CD4-positive, alpha-beta T cell treated with Interleukin-17A for 4 hours (primary cell): ENCODE measurements at places on chromosomes 13 and 19.
A peak's percentile ranks its signal among the peaks of the same experiment; 100 is the strongest.

GRCh38 chr13:102928941-102929675, 83.3 kb downstream of the ERCC5 start:
- no peak for DNase-seq

DNA sequence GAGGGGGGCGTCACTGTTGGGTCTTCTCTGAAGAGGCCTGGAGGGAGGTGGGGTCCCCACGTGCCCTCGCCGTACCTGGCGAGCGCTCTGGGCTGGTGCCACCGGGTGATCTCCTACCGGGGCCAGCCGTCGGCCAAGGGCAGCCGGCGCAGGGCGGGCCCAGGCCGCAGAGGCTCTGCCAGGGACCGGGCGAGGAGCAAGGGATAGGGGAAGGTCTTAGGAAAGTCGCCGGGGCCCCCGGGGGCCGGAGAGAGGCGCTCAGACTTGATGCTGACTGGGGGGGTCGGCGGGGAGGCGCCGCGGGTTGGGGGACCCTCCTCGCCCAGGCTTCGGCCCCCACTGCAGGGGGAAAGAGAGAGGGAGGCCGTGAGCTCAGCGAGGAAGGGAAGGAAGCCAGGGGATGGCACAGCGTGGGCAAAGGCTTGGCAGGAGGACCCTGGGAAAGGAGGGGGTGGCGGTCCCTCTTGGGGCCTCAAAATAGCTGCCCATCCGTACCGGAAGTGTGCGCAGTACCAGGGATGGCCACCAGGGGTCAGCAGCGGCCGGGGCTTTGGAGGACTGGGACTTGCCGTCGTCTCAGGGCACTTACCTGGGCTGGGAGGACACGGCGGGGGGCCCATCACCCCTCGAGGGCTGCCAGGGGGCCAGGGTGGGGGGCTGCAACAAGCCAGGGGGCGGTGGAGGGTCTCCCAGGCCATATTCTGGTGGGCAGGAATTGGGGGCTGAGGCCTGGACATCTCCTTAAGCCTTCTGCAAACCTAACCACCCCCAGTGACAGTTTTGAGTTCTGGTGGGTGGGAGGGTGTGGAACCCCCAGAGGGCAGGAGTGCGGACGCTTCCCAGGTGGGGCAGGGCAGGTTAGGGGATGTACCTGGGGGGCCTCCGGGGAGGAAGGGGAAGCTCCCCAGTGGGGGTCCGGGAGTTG, 7.7 kb upstream of the TMEM161A start:
- peak; percentile 88 for DNase-seq

GRCh38 chr19:30656520-30657100, 284.4 kb downstream of the ZNF536 start:
- no peak for DNase-seq

- no peak for DNase-seq
Measured at GRCh38 chr13:83796364-83796763, 85.9 kb downstream of the SLITRK1 start.

GRCh38 chr19:51571599-51571998, 516 bp downstream of the ZNF175 start:
- no peak for DNase-seq

GRCh38 chr19:13033244-13033643, 38.0 kb downstream of the NFIX start:
- DNase-seq: no peak

DNA sequence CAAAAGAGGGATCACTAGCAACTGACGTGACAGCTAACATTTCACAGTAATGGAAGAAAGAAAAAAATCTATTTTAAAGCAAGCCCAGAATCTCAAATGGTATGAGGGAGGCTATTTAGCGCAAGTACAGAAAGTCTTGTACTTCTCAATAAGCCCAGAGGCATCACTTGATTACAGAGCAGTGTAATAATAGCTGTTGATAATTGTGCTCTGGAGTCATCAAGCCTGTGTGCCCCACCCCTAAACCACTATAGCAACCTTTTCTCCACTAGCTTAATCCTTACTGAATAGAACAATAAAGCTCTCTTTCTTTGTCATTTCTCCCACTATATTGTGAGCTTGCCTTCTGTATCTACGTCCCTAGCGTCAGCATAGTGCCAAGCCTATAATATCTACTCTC, 56.6 kb downstream of the FREM2 start:
- DNase-seq: no peak

DNA sequence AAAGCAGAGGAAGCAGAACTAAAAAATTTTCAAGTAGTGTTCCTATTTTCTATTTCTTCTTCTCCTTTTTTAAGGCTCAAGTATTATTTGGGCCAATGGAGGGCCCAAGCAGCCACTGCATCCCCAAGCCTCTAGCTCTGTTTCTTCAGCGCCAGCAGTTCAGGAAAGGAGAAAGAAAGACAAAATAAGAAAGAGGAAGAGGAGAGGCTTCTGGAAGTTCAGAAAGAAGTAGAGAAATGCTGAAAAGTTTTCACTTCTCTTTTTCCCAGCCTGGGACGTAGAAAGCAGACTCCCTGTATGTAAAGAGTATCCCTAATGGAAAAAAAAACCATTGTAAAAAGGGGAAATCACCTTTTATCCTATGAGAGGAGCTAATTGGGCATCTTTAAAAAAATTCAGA, 165.5 kb upstream of the KLF12 start:
- no peak for DNase-seq

DNA sequence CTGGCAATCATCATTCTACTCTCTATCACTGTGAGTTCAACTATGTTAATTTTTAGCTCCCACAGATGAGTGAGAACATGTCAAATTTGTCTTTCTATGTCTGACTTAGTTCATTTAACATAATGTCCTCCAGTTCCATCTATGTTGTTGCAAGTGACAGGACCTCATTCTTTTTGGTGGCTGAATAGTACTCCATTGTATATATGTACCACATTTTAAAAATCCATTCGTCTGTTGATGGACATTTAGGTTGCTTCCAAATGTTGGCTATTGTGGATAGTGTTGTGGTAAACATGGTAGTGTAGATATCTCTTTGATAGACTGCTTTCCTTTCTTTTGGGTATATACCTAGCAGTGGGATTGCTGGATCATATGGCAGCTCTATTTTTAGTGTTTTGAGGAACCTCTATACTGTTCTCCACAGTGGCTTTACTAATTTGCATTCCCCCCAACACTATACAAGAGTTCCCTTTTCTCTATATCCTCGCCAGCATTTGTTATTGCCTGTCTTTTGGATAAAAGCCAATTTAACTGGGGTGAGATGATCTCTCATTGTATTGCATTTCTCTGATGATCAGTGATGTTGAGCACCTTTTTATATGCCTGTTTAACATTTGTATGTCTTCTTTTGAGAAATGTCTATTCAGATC, 124.1 kb downstream of the PCCA start:
- DNase-seq: no peak

DNA sequence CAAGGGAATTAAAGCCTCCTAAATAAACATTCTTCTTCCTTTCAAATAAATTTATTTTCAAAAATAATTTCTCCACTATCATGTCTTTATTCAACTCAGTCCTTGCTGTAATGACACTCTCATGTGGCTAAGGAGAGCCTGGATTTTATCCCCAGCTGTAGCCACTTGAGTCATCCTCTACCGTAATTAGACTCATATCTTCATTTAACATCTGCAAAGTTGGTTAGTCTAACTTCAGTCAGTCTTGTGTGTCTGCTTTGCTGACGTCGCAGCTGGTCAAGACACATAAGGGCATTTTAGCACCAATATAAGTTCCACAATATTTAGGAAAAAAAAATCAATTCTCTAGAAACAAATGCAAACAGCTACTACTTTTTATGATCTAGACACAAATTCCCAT, 776.4 kb upstream of the ATXN8OS start:
- no peak for DNase-seq

GRCh38 chr13:98267080-98267912, 90.2 kb upstream of the RNF113B start:
- no peak for DNase-seq

GRCh38 chr19:35790981-35791813, 15.8 kb downstream of the ARHGAP33 start:
- peak; percentile 18 for DNase-seq

DNA sequence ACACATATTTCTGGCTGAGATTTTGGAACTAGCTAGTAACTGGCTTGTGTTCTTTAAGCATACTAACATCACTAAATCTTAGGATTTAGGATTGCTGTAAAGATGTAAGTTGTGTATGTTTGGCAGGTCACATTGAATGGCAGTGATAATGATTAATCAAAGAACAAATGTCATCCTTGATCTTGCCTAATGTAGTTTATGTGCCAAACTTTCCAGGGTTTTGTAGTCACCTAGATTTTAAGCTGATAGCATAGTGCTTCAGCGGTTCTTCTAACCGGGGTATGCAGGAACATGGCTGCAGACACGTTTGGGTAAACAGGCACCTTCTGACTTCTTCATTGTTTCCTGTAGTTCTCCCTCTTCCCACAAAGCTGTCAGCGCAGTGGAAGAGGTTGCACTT, 9.7 kb downstream of the CLN5 start:
- no peak for DNase-seq

GRCh38 chr13:53601113-53601512, 572.5 kb downstream of the OLFM4 start:
- no peak for DNase-seq

- no peak for DNase-seq
Measured at GRCh38 chr13:85626603-85627002, 172.6 kb downstream of the SLITRK6 start.

DNA sequence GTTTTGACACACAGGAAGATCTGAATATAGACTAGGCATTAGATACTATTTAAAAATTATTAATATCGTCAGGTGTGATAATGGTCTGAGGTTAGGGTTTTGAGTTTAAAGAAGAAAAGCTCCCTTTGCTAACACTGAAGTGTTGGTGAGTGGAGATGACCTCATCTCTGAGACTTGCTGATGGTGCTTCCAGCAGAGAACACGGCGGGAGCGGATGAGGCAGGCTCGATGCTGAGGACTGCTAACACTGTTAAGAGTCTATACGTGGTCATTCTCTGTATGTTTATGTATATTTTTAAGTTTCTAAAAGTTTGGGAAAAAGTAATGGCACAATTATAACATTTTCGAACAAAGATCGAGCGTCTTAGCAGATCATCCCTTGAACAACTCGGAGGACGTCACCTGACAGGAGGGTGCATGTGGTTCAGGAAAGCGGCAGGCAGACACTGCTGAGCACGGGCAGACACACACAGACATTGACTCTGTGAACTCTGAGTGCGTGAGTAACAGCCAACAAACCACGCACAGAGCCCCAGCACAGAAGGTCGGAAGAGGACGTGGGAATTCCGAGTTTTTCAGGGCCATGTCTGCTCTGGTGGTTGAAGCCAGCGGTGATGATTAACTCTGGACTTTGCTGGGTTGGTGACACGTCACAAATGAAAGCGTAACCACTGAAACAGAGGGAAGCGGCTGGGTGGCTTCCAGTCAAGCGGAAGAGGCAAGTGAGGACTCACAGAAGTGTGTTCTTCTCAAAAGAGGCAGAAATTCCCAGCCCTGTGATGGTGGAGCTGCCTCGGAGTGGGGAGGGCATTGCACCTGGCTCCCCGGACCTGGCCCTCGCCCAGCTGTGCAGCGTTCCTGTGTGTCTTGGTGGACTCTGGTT, 91.9 kb upstream of the TEX29 start:
- no peak for DNase-seq

GRCh38 chr13:25659091-25659795, 287.5 kb downstream of the ATP8A2 start:
- no peak for DNase-seq

GRCh38 chr19:2611483-2612464, 90.7 kb downstream of the GNG7 start:
- DNase-seq: peak; percentile 32

DNA sequence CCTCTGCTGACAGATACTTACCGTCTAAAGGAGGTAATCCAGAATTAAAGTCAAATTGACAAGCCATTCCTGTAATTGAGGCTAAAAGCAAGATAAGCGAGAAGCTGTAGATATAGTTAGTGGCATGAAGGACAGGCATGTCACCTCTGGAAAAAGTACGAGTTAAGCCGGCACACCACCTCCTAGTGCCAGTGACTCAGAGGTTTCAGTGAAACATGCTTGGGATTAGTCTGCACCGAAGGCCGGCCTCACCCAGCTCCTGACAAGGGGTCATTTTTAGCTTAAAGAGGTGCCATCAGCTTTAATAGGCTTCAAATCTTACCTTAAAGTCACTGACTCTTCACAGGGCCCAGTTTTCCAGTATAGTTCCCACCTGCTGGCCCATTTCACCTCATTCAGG, 838.0 kb downstream of the UQCRFS1 start:
- no peak for DNase-seq

GRCh38 chr13:51628059-51628852, 44.0 kb downstream of the WDFY2 start:
- DNase-seq: no peak

DNA sequence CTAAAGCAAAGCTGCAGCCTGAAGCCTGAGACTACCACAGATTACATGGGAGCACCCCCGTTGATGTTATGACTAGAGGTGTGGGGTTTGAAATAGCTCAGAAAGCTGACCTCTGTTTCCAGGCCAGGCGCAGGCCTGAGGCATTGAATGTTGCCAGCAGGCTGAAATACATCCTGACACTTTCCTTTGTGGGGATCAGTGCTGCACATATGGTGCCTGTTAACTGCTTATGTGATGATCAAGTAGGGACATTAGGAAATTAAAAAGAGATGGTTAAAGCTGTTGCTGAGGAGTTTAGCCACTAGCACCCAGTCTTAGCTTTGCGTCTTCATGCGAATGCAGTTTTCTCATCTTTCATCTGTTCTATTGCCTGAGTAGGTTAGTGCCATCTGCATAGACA, 83.2 kb downstream of the CCNA1 start:
- DNase-seq: no peak

GRCh38 chr13:80390338-80390737, 49.4 kb upstream of the SPRY2 start:
- no peak for DNase-seq
